ENCODE measurements at places on chromosomes 6 and 20. TPM values are rescaled to one million over a fixed set of nuclear protein-coding genes. Genes with fewer than 3 reads are reported as not detected.

ZBTB46 gene
- 29.4 TPM for total RNA-seq

TUBB1 gene
- 0.11 TPM for total RNA-seq

DNA sequence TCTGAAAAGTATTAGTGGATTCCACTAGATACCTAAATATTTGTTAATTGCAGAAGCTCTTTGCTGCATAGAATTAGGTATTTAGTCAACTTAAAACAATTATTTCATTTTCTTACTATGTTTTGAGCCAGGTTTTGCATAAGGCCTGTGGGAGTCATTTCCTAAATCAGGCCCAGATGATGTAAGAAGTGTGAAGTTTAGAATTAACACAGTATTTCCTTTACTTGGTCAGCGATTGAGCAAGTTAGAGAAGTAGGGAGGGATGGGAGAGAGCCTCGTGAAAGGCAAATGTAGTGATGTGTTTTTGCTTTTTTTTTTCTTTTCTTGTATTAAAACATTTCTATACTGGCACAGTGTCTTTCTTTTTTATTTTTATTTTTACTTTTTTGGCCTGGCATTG is 711.1 kb downstream of the HDGFL1 start:
- DNase-seq = no peak
- no peaks in the 10 kb centered on the region for H3K27me3 ChIP-seq
- H3K4me3 ChIP-seq = no peak overlapping the region
- no peaks in the 10 kb centered on the region for H3K36me3 ChIP-seq

DNA sequence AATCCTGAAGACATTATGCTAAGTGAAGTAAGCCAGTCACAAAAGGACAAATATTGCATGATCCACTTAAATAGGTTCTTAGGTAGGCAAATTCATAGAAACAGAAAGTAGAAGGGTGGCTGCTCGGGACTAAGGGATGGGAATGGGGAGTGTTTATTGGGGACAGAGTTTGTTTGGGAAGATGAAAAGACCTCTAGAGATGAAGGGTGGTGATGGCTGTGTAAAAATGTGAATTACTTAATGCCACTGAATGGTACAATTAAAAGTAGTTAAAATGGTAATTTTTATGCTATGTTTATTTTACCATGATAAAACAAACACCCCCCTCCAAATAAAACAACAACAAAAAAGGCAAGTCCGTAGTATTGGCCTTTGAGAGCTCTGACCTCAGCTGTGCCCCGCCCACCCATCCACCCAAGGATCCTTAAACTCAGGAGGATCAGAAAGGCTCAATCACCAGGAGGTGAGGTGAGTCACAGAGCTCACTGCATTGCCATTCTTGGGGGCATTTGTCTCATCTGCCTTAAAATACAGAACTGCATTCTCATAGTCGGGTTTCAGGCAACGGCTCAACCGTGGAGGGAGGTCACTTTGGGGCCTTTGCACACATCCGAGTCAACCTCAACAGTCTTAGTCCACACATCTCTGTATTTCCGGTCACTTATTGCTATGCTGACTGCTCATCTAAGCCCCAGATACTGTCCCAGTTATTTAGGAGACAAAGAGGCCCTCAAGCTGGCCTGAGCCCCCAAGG is 96.7 kb downstream of the SLC22A23 start:
- DNase-seq = no peak
- H3K27ac ChIP-seq = no peak overlapping the region
- no peaks in the 10 kb centered on the region for H3K36me3 ChIP-seq
- no peaks in the 10 kb centered on the region for H3K27me3 ChIP-seq

- no peak overlapping the region for H3K27ac ChIP-seq
- H3K4me1 ChIP-seq = no peaks in the 10 kb centered on the region
- DNase-seq = peak; percentile 1
- no peak overlapping the region for H3K4me3 ChIP-seq
- H3K36me3 ChIP-seq = no peaks in the 10 kb centered on the region
Measured at GRCh38 chr20:62739581-62740285, 31.1 kb downstream of the NTSR1 start.

PROKR2 gene
- total RNA-seq = not detected

GRCh38 chr6:52310932-52311331 is 26.4 kb upstream of the MCM3 start:
- H3K27ac ChIP-seq = no peak overlapping the region
- H3K4me3 ChIP-seq = no peak overlapping the region
- no peaks in the 10 kb centered on the region for H3K27me3 ChIP-seq
- H3K36me3 ChIP-seq = no peaks in the 10 kb centered on the region

GRCh38 chr6:73104921-73105320 is 120.4 kb downstream of the KHDC1L start:
- H3K4me1 ChIP-seq = no peaks in the 10 kb centered on the region
- no peak for DNase-seq
- no peak overlapping the region for H3K27ac ChIP-seq
- no peaks in the 10 kb centered on the region for H3K27me3 ChIP-seq
- H3K36me3 ChIP-seq = no peaks in the 10 kb centered on the region
- no peak overlapping the region for H3K4me3 ChIP-seq

LST1 gene
- total RNA-seq = not detected

OARD1 gene
- total RNA-seq = 23.6 TPM

DNA sequence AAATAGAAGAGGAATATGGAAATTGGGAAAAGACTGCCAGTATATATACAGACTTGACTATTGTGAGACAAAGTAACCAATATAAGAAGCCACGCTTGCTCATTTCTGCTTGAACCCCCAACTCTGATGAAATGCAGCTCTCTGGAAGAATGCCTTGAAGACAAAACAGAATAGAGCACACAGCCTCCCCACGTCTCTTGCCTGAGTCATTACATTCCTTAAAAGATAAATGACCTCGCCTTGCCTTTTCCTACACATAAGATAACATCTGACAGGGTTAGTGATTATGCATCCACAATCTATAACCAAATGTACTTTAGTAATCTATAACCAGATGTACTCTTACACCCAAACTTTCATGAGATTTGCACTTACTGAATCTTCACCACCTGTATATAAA is 141.1 kb upstream of the EEF1E1 start:
- H3K27me3 ChIP-seq = no peaks in the 10 kb centered on the region
- DNase-seq = no peak
- H3K4me1 ChIP-seq = no peaks in the 10 kb centered on the region
- no peaks in the 10 kb centered on the region for H3K36me3 ChIP-seq
- no peak overlapping the region for H3K27ac ChIP-seq

GRCh38 chr20:54231036-54231435 is 23.1 kb downstream of the PFDN4 start:
- H3K4me1 ChIP-seq = no peaks in the 10 kb centered on the region
- no peak for DNase-seq
- H3K27ac ChIP-seq = no peak overlapping the region

GRCh38 chr20:14634665-14635064 is 297.3 kb upstream of the FLRT3 start:
- no peaks in the 10 kb centered on the region for H3K4me1 ChIP-seq
- H3K36me3 ChIP-seq = no peaks in the 10 kb centered on the region
- H3K27me3 ChIP-seq = no peaks in the 10 kb centered on the region
- no peak overlapping the region for H3K4me3 ChIP-seq
- no peak for DNase-seq

- no peak overlapping the region for H3K4me3 ChIP-seq
- no peaks in the 10 kb centered on the region for H3K4me1 ChIP-seq
- H3K27ac ChIP-seq = no peak overlapping the region
Measured at GRCh38 chr6:168480481-168480880, 39.5 kb downstream of the SMOC2 start.

DNA sequence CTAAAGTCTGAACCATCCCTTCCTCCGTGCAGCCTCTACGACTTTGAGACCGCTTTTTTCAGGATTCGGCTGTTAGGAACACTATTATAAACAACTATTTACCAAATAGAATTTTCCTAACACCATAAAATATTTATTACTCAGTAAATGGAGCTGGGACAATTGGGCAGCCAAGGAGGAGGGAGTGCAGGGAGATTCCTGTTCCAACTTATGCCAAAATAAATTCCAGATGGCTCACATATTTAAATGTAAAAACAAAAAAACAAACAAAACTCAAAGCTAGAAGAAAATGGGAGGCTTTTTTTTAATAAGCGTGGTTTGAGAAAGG is 48.1 kb downstream of the TCP11 start:
- no peak overlapping the region for H3K4me3 ChIP-seq
- DNase-seq = no peak
- H3K4me1 ChIP-seq = peaks cover 8% of the 10 kb centered on the region
- peaks cover 17% of the 10 kb centered on the region for H3K36me3 ChIP-seq

OSTM1 gene
- 41.4 TPM for total RNA-seq

- H3K27ac ChIP-seq = no peak overlapping the region
- no peak overlapping the region for H3K4me3 ChIP-seq
- no peak for DNase-seq
- no peaks in the 10 kb centered on the region for H3K4me1 ChIP-seq
- H3K36me3 ChIP-seq = no peaks in the 10 kb centered on the region
Measured at GRCh38 chr6:69937402-69938136, 71.2 kb downstream of the COL19A1 start.

GRCh38 chr6:86825436-86825835 is 111.9 kb upstream of the HTR1E start:
- H3K4me3 ChIP-seq = no peak overlapping the region
- DNase-seq = no peak
- no peak overlapping the region for H3K27ac ChIP-seq

GRCh38 chr20:15378151-15378550 is 1040.7 kb upstream of the FLRT3 start:
- no peaks in the 10 kb centered on the region for H3K27me3 ChIP-seq
- H3K4me3 ChIP-seq = no peak overlapping the region
- H3K4me1 ChIP-seq = peaks cover 5% of the 10 kb centered on the region
- no peak overlapping the region for H3K27ac ChIP-seq

DNA sequence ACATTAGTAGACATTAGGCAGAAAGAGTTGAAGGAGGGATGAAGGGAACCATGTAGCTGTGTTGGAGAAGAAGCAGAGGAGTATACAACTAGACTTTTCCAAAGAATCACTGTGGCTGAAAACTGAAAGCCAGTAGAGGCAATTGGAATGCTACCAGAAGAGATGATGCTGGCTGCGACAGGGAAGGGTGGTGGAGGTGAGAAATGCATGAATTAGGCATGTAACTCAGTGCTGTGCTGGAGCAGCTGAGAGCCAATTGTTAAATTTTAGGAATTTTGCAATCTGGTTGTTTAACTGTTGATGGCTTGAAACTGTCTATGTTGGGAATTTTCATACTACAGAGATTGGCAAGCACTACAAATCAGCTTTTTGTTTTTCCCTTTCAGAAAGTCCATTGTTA is 35.8 kb upstream of the SIRPG start:
- no peak overlapping the region for H3K27ac ChIP-seq
- H3K4me3 ChIP-seq = no peak overlapping the region
- no peaks in the 10 kb centered on the region for H3K4me1 ChIP-seq
- H3K36me3 ChIP-seq = no peaks in the 10 kb centered on the region

IL17A gene
- total RNA-seq = not detected

- no peak for DNase-seq
- no peak overlapping the region for H3K27ac ChIP-seq
- H3K4me1 ChIP-seq = peaks cover 5% of the 10 kb centered on the region
- no peak overlapping the region for H3K4me3 ChIP-seq
Measured at GRCh38 chr20:63175038-63175895, 40.7 kb downstream of the YTHDF1 start.

DNA sequence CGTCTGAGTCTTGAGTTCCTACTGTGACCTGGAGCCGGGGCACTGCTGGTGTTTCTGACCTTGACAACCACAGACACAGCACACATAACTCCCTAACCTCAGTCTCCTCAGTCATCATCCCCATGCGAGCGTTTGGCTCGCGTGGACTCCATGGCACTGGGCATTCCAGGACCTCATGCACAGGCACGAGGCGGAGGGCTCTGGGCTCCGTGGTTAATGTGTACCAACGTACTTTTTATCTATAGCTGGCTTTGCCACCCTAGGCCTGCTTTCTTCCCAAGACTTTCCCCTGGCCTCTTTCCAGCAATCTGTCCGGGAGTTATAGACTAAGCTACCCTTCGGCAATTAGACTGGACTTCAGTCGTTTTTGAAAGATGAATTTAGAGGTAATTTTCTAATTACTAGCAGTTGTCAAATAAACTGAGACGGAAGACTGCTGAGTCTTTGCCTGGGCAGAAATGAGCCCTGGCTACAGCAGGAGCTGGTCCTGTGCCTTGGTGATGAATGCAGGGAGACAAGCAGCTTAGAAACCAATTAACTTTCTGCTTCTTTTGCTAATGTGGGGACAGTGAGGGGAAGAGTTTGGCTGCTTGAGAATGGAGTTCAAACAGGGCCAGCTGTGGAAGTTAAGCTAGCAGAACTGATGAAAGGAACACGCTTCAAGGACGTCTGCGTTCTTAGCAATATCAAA is 16.1 kb upstream of the CTCFL start:
- H3K36me3 ChIP-seq = no peaks in the 10 kb centered on the region
- H3K27me3 ChIP-seq = no peaks in the 10 kb centered on the region
- no peak for DNase-seq
- H3K4me3 ChIP-seq = no peak overlapping the region
- H3K27ac ChIP-seq = no peak overlapping the region
- H3K4me1 ChIP-seq = no peaks in the 10 kb centered on the region

DNA sequence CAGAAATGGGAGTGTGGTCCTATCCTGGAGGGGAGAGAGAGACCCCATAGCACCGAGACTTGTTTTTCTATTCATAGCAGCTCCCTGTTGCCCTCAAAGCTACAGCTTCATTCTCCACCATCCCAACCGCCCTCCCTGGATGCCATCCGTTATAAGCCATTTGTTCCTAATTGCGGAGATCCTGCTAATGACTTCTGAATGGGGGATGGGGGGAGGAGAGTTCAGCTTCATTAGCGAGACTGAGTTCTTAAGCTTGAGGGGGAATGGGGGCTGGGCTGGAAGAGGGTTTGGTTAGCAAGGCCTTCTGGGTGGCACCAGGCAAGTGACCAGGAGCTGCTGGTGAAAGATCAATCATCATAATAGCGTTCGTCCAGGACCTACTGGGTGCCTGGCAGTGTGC is 27.1 kb downstream of the FOXP4 start:
- H3K27ac ChIP-seq = peak overlapping the region; percentile 86
- peaks cover 100% of the 10 kb centered on the region for H3K4me1 ChIP-seq
- H3K27me3 ChIP-seq = no peaks in the 10 kb centered on the region
- DNase-seq = no peak

UST gene
- total RNA-seq = 84.2 TPM

TFEB gene
- total RNA-seq = 31.0 TPM

ZNF133 gene
- total RNA-seq = 16.9 TPM

DNA sequence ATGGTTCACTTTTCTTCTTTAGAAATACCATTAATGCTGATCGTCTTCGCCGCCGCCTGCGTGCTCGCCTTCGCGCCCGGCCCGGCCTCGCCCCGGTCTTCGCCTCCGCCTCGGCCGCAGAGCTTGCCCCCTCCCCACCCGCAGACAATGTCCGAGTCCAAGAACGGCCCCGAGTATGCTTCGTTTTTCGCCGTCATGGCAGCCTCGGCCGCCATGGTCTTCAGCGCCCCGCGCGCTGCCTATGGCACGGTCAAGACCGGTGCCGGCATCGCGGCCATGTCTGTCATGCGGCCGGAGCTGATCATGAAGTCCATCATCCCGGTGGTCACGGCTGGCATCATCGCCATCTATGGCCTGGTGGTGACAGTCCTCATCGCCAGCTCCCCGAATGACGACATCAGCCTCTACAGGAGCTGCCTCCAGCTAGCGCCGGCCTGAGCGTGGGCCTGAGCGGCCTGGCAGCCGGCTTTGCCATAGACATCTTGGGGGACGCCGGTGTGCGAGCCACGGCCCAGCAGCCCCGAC is 4.8 kb upstream of the PRPH2 start:
- peaks cover 13% of the 10 kb centered on the region for H3K4me1 ChIP-seq
- no peaks in the 10 kb centered on the region for H3K36me3 ChIP-seq
- H3K4me3 ChIP-seq = peak overlapping the region; percentile 24
- peak overlapping the region; percentile 73 for H3K27ac ChIP-seq

- no peak for DNase-seq
- H3K27ac ChIP-seq = no peak overlapping the region
- H3K36me3 ChIP-seq = no peaks in the 10 kb centered on the region
Measured at GRCh38 chr6:111445861-111446267, 37.2 kb downstream of the REV3L start.

- H3K36me3 ChIP-seq = no peaks in the 10 kb centered on the region
- no peaks in the 10 kb centered on the region for H3K4me1 ChIP-seq
- no peak overlapping the region for H3K27ac ChIP-seq
- DNase-seq = no peak
Measured at GRCh38 chr20:4261333-4262284, 246.3 kb upstream of the RNF24 start.

SPATS1 gene
- total RNA-seq = not detected
